CD4-positive, alpha-beta T cell treated with Interleukin-4 for 1 hour (primary cell): ENCODE measurements at places on chromosomes 2 and 18.

- DNase-seq: no peak
Measured at GRCh38 chr18:3265564-3266033, 3.7 kb downstream of the MYL12B start.

- DNase-seq: no peak
Measured at GRCh38 chr18:23143016-23143814, 7.9 kb downstream of the CABLES1 start.

DNA sequence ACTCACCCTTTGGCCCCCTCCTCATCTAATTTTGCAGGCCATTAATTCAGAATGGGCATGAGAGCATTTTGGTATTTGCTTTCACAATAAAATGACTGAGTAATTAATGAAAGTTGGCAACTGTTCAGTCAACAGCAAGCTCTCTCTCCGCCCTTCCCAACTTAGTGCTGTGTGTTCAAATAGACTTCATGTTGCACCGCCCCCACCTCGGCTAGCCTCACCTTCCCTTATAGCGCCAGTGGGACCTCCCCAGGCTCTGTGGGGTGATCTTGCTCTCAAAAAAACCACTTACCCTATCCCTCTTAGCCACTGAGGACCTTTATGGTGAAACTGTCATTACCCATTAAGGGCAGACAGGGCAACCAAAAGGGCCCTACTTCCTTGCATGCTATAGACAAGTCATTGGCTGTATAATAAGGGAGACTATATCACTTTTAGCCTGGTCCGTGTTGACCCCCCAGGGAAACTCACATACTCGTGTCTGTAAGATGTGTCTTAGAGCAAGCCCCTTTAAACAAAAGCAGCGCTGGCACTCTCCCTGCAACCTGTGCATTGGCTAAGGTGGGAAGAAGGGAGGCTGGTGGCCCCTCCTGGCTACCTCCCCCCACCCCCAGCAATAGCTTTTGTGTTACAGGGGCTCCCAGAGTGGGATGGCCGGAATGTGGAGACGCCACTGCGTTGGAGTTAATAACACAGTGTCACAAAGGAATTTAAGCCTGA, 15.2 kb downstream of the EN1 start:
- DNase-seq: no peak

GRCh38 chr2:136443661-136444060, 321.7 kb upstream of the THSD7B start:
- no peak for DNase-seq

- DNase-seq: no peak
Measured at GRCh38 chr2:240591226-240591625, 4.7 kb downstream of the CAPN10 start.

DNA sequence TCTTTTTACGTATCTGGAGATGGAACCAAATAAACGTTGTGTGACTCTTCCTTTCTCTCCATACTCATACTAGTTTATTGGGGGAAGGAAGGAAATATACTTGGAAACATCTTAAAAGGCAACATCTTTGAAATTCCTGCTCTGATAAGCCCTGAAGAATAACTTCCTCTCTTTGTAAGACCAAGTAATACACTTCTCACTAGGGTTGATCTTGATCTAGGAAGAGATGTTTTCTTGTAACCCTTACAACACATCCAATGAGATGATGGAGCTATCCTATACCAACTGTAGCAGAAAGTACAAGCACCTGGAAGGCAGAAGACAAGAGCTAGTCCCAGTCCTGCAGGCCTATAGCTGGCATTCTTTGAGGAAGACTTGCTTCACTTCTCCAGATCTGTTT, 2.0 kb downstream of the ANKRD44 start:
- no peak for DNase-seq

DNA sequence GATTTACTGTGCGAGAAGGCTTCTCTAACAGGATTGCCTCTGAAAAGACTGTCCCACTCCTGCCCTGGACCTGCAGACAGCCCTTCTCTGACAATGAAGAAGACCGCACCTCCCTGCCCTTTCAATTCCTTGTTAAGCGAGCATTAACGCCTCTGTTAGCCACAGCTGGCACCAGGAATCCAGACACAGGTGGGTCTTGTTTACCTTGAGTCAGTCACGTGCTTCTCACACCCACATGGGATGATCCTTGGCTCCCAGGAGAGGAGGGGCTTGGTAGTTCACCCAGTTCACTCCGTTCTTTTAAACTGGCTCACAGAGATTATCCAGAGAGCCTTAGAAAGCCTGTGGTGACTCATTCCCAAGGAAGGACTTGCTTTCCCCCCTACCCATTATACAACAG, 410.5 kb upstream of the MEIS1 start:
- DNase-seq: no peak

DNA sequence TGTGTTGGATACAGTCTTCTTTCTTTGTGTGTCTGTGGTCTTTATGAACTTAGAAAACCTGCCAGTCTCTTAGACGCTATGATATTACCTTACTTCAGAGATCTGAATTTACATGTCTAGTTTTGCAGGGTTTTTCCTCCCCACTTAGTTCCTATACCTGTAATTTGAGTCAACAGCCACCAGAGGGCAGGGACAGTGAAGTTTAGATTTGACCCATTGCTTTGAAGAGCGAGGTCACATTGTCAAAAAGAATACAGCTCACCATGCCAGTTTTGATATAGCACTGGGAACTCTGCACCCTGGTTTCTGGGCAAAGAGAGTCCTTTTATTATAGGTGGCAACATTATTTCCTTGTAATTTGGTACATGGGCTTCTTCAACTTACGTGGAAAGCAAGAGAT, 102.3 kb downstream of the MAPK4 start:
- DNase-seq: no peak

DNA sequence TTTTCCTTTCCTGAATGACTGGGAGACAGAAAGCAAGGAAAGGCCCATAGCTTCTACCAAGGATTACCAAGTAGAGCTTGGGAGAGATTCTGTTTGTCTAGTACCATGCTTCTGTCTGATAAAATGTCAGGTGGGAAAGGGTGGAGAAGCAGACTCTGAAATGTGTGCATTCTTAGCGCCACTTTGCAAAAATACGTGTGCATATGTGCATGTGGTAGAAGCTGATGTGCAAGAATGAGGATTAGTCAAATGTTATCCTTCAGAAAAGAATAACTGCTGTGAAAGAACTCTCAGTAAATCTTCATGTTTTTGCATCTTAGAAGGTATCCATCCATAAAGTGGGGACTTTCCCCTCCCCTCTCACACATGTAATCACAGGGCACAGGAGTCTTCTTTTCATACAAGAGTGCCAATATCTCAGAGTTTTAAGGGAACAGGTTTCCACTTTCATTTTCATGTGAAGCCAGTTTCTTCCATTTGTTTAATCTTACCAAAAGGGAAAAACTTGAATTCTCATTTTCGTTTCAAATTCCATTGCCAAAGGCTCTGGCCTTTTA, 15.4 kb upstream of the DGKD start:
- DNase-seq: no peak

DNA sequence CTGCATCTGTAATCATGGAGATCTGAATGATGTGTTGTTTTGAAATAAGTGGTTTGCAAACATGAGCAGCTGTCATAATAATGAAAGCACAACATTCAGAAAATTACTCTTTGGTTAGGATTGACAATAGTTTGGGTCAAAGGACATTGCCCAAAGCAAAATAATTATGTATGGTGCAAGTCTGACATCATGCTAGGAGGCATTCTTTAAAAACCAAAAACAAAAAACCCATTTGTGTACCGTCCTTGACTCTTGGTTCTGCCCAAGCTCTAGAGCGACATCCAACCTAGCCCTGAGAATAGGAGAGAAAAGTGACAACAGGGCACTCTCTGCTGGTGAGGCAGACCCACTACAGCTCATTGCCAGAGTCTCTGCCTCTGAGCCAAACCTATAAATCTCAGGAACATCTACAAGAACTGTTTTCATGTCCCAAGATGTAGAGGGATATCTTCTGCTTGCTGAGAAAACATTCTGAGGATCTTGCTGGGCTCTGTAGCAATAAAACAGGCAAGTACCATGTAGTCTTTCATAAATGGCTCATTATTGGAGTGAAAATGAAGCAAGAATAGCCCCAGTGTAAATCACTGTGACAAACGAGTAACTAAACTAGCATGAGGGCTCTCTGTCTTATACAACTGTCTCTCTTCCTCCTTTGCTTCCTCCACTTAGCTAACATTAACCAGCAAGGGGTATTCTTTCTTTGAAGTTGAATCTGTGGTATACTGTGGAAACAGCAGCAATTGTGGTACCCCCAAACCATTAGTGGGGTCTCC, 266.8 kb upstream of the CXCR4 start:
- DNase-seq: peak; percentile 75

GRCh38 chr2:165594231-165594934, 124.9 kb downstream of the CSRNP3 start:
- DNase-seq: no peak

GRCh38 chr2:42998721-42999120, 206.3 kb upstream of the HAAO start:
- no peak for DNase-seq

DNA sequence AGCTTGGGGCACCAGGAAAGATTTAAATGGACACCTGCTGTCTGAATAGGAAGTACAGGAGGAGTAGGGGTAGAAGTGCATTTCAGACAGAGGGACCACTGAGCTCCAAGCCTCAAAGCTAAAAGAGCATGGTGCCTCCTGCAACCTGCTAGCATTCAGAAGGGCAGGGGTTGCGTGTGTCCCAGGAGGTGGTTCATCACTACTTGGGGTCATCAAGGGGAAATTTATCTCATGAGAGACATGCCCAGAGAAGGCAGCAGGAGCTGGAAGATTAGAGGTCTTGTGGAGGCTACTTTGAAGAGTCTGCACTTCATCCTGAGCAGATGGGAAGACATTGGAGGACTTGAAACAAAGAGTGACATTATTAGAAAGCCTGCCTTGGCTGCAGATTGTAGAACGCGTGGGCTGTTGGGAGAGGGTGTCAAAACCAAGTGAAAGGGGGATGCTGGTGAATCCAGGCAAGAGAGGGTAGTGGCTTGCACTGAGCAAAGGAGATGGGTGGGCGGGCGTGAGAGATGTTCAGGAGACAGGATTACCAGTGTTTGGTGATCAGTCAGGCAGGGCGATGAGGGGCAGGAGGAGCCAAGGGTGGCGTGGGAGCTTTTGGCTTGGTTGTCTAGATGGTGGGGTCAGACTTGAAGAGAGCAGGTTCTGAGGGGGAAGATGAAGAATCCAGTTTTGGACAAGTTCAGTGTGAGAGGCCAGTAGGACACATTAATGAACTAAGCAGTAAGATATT, 154.0 kb downstream of the DYSF start:
- DNase-seq: no peak

DNA sequence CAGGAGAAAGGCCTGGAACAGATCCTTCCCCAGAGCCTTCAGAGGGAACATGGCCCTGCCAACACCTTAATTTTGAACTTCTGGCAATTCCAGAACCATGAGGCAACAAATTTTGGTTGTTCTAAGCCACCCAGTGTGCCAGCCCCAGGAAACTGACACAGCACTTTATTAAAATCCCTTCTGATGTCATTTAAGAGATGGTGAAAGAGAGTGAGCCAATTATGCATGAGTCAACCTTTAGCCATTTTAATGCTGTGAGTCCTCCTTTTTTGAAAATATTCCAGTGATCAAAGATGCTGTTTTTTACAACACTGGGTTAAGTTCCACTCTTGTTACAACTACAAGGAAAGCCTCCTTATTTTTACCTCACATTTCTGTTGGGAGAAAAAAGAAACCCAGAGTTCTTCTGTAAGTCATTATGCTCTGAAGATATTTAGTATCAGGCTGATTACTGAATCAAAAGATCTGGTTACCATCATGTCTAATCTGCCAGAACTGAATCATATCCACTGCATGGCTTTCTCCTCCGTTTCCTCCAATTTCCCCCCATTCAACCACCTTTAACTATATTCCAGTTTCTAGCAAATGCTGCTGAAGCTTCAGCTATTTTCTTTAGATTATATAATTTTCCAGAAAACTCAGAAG, 235.4 kb downstream of the TXNL1 start:
- peak; percentile 11 for DNase-seq

DNA sequence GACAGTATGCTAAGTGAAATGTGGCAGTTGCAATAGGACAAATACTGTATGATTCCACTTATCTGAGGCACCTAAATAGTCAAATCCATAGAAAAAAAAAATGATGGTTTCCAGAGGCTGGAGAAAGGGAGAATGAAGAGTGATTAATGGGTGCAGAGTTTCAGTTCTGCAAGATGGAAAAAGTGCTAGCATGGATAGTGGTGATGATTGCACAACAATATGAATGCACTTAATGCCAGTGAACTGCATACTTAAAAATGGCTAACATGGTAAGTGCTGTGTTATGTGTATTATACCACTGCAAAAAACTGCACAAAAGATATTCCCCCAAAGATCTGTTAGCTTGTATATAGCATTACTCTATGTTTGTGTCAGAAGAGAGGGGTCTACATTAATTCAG, 185.4 kb downstream of the INHBB start:
- DNase-seq: no peak

DNA sequence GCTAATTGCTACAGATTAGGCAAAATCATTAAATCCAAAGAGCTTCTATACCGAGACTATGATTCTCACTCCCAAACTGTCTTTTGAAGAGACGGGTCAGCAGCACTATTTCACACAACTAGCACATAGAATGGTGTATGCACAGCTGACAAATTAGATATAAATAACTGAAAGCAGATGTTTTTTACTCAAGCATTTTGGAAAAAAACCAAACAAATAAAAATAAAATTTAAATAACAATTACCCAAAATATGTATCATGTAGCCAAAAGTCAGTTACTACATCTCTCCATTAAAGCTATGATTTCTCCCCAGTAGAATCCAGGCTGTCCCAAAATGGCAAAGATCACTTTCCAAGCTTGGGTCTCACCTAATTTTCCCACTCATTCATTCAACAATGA, 107.9 kb downstream of the TMEM163 start:
- DNase-seq: no peak

GRCh38 chr2:118750959-118751565, 96.4 kb downstream of the EN1 start:
- no peak for DNase-seq

DNA sequence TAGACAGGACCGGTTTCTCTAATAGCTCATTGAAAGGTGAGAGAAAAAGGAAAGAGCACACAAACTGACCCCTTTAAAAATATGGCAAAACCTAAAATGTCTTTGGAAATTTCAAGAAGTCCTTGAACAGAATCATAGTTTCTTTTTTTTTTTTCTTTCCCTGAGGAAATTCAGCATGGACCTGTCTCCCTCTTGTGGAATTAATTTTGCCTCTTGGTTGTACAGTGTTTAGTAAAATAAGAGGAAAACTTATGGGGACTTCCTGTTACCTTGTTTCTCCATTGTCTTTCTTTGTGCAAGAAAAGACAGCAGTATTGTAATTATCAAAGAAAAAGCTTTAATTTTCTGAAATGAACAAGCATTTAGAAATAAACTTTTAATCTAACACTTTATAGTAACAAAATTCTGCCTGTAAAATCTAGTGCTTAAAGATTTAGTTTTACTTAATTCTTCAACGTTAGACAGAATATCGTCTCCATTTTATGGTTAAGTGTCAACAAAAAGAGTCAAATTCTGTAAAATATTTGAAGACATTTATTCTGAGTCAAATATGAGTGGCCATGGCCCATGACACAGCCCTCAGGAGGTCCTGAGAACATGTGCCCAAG, 176.3 kb upstream of the NABP1 start:
- DNase-seq: no peak
